ENCODE measurements at places on chromosomes 3 and 15. TPM values are rescaled to one million over a fixed set of nuclear protein-coding genes. Genes with fewer than 3 reads are reported as not detected.

DNA sequence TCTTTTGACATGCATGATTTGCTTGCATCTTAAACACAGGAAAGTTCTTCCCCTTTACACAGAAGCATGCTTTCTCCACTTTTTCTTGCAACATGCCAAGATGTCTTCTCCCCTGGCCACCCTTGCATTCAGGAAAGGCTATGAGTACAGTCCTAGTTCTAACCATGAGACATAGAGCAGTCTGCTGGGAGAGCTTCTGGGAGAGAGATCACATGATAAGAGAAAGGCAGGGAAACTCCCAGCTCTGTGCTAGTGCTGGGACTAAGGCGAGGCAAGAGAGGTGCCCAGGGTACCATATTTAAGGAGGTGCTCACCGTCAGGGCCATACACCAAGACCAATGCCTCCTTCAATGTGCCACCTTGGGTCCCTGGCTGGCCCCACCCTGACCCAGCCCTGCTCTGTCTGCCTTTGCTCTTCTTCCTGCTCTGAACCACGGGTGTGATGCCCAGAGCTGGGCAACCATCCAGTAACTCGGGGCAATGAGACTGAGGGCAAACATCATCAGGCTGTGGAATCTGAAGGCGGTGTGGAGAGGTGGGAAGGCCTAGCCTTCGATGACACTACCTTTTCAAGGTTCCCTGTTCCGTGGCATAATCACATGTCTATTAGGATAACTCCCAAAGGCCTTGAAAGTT is 77.4 kb upstream of the PRR20G start:
- H3K27ac ChIP-seq = no peak overlapping the region
- H3K27me3 ChIP-seq = peaks cover 3% of the 10 kb centered on the region
- no peaks in the 10 kb centered on the region for H3K4me1 ChIP-seq
- DNase-seq = no peak
- no peaks in the 10 kb centered on the region for H3K36me3 ChIP-seq
- no peak overlapping the region for H3K4me3 ChIP-seq

- no peaks in the 10 kb centered on the region for H3K4me1 ChIP-seq
- H3K27me3 ChIP-seq = no peaks in the 10 kb centered on the region
- no peak for DNase-seq
- H3K4me3 ChIP-seq = no peak overlapping the region
- H3K36me3 ChIP-seq = no peaks in the 10 kb centered on the region
These were observed 103.1 kb upstream of the SKOR1 start for GRCh38 chr15:67722030-67722817.

DNA sequence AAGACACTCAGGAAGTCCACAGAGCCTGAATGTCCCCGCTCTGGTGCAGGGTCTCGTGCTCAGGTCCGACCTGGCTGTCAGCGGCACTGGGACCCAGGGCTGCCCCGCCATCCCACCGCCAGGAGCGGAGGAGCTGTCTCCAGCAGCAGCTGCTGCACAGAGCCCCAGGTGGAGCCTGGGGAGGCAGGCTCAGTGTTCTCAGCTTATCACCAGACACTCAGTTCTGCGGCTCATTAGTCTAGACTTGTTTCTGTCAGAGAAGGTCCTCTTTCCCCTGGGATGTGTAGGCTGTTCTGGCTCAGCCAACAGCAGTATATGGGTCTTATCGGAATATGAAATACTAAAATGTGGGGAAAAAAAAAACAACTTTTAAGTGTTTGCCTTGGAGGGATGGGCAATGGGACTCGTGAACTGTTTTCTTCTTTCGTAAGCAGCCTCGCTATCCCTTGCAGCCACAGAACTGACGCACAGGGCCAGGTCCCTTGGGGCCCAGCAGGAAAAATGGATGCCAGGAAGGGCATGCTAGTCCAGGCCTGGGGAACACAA is 75.9 kb downstream of the KLF13 start:
- H3K4me1 ChIP-seq = peaks cover 16% of the 10 kb centered on the region
- H3K36me3 ChIP-seq = no peaks in the 10 kb centered on the region
- no peak for DNase-seq
- H3K27me3 ChIP-seq = no peaks in the 10 kb centered on the region

DNA sequence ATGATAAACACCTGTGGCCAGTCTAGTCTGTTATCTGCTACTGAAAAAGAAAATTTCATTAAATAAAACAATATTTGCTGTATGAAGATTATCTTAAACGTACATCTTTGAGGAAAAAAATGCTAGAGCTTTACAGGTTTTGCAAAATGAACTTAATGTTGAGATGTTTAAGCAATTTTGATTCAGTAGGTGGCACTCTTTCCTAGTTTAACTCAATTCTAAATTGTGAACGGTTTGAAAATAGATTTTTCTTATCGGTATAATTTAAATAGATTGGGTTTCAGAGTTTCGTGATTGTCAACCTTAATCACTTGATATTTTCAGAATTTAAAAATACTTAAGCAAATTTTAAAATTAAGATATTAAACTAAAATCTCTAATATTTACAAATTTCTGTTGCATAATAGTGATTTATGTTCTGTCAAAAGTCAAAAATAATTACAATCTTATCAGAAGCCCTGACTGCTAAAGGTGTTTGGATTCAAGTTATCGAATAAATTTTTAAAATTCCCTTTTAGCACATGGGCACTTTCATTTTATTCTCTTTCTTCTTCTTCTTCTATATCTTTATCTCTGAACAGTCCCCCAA is 7.0 kb upstream of the RNF111 start:
- no peak overlapping the region for H3K27ac ChIP-seq
- H3K36me3 ChIP-seq = no peaks in the 10 kb centered on the region
- H3K4me3 ChIP-seq = no peak overlapping the region
- H3K4me1 ChIP-seq = peaks cover 10% of the 10 kb centered on the region

GRCh38 chr3:16130066-16130465 is 44.4 kb upstream of the GALNT15 start:
- no peak for DNase-seq
- no peaks in the 10 kb centered on the region for H3K36me3 ChIP-seq
- H3K4me3 ChIP-seq = no peak overlapping the region
- no peaks in the 10 kb centered on the region for H3K27me3 ChIP-seq
- H3K27ac ChIP-seq = no peak overlapping the region

DNA sequence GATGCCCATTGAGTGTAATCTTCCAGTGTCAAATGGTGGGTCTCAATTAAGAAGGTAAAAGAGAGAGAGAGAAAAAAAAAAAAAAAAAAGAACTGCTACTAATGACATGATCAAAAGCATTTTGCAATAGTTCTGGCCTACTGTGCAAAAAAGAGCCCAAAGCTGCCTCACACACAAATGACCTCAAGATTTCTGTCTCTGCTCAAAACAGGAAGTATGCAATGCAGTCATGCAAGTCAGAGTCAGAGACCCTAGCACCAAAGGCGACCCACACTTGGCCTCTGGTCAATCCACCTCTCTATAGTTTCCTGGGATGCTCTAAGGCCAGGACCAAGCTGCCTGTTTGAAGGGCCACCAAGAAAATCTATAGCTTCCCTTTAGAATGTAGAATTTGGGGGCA is 323.5 kb downstream of the VPS13C start:
- no peaks in the 10 kb centered on the region for H3K36me3 ChIP-seq
- no peaks in the 10 kb centered on the region for H3K4me1 ChIP-seq
- H3K27ac ChIP-seq = no peak overlapping the region
- H3K27me3 ChIP-seq = no peaks in the 10 kb centered on the region

Gene TM6SF1
- 33.0 TPM for polyA plus RNA-seq

GRCh38 chr3:172126741-172127140 is 87.4 kb downstream of the FNDC3B start:
- no peak overlapping the region for H3K4me3 ChIP-seq
- peaks cover 14% of the 10 kb centered on the region for H3K36me3 ChIP-seq
- DNase-seq = no peak
- H3K27me3 ChIP-seq = no peaks in the 10 kb centered on the region

DNA sequence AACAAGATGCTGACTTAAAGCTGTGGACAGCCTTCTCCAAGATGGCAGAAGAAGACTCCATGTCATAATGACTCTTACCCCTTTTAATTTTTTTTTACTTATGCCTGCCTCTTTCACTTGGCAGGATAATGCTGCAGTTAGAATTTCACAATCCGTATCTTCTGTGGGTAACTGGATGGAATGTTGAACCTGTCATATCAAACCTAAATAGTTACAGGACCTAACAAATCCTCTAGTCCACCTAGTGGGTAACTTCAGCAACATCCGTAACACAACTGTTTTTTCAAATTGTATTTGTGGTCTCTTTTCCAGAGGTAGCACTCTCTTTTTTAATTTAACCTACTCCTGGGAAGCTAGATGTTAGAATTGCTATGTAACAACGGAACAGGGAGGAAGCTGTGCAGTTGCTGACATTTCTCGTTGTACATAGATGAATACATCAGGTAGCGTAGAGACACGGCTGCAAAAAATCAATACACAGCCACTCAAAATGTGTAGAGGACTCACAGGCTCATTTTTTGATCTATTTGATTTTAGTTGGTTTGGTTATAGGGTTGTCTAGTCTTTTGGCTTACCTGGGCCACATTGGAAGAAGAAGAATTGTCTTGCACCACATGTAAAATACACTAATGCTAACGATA is 43.9 kb upstream of the TRPM1 start:
- H3K27me3 ChIP-seq = no peaks in the 10 kb centered on the region
- no peaks in the 10 kb centered on the region for H3K4me1 ChIP-seq
- DNase-seq = no peak
- H3K4me3 ChIP-seq = no peak overlapping the region
- no peak overlapping the region for H3K27ac ChIP-seq

DNA sequence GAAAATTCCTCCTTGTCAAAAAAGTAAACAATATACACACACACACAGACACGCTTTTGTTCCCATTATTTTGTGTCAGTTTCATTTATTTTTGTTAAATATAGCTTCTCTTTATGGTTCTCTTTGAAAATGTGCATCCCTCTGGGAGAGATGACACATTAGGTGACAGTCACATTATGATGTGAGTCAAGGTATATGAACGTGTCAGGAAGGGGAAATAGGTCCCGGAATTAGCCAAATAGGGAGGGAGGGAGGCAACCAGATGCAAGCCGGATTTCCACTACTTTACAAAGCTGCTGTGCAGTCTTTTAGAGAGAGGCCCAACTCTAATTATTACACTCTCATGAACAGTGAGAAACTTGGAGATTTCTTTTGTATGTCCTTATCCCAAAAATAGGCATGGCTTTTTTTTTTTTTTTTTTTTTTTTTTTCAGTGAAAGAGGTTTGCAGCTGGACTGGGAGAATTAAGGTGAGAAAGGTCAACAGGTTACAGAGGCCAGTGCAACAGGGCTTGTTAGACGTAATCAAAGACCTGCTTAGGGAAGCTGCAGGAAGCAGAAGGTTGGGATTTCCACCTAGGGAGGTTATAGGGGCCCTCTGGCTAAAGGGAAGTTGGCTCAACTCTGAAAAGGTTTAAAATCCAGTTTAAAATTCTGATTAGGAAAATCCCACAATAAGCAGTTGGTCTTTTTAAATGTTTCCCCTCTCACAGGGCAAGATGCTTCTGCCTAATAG is 240.5 kb upstream of the UBE2E1 start:
- H3K27me3 ChIP-seq = no peaks in the 10 kb centered on the region
- no peak for DNase-seq
- no peak overlapping the region for H3K4me3 ChIP-seq
- H3K4me1 ChIP-seq = no peaks in the 10 kb centered on the region

GRCh38 chr3:58009026-58009748 is 965 bp downstream of the FLNB start:
- peak overlapping the region; percentile 25 for H3K27ac ChIP-seq
- no peaks in the 10 kb centered on the region for H3K27me3 ChIP-seq
- DNase-seq = no peak
- H3K4me1 ChIP-seq = peaks cover 39% of the 10 kb centered on the region

Gene GOLGA8N
- 1.2 TPM for polyA plus RNA-seq

Gene VIPR1
- polyA plus RNA-seq = 5.2 TPM

Gene CASR
- not detected for polyA plus RNA-seq

Measured in endothelial cell of umbilical vein (primary cell).